Left renal cortex interstitium (tissue), 4 donors: ENCODE measurements at places on chromosomes 11 and 22.

- DNase-seq, result no peak
Measured at GRCh38 chr22:49879871-49880270, 26.2 kb downstream of the ZBED4 start.

GRCh38 chr11:111320728-111321568, 22.6 kb downstream of the POU2AF3 start:
- DNase-seq, result no peak

DNA sequence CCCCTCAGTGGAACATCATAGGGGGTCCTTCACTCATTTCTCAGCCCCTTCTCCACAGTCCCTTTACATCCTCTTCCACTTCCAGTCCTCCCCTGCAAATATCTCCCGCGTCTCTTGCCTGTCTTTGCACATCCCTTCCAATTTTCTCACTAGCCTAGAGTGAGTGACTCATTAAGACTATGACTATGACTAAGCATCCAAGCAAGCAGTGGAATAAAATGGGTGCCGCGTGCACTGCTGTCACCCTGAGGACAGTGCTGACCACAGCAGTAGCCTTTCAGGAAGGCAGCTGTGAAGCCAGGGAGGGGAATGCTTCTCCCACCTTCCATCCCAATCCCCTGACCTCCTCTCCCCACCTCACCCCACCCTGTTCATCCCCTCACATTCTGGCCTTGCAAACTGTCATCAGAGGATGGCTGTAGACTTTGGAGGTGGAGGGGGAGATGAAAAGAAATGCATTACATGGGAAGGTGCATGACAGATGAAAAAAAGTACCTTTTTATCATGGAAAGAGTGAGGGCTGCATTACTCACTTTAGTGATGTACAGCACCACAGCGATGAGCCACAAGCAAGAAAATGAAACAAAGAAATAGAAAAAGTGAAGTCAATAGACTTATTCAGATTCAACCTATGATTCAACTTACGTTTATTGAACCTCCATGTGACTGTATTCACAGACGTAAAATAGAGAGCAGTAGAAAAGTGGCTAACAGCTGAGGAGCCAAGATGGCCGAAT, 948.2 kb downstream of the NTM start:
- DNase-seq, result no peak

GRCh38 chr11:95708681-95709080, 80.9 kb downstream of the FAM76B start:
- no peak for DNase-seq

DNA sequence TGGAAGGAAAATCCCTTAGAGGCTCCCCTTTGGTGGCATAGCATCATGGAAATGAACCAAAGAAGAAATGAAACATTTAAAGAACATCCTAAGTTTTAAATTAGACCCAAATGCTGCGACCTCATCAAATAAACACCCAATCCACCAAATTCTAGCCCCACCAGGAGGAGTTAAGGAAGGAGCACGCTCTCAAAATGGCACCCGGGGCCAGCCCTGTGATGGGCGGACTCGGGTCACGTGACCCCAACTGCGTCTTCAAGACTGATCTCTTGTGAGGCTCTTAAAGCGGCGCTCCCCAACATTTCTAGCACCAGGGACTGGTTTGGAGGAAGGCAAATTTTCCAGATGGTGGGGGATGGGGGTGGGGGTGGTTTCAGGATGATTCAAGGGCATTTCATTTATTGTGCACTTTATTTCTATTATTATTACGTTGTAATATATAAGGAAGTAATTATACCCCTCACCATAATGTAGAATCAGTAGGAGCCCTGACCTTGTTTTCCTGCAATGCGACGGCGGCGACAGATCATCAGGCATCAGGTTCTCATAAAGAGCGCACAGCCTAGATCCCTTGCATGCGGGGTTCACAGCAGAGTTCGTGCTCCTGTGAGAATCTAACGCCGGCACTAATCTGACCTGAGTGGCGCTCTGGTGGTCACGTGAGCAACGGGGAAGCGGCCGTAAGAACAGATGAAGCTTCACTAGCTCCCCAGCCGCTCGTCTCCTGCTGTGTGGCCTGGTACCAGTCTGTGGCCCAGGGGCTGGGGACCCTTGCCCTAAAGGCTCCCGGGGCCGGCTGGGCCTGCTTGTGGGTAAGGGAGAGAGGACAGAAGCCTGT, 90.6 kb upstream of the SLC22A12 start:
- no peak for DNase-seq
